ENCODE measurements at places on chromosomes 11 and 22.

DNA sequence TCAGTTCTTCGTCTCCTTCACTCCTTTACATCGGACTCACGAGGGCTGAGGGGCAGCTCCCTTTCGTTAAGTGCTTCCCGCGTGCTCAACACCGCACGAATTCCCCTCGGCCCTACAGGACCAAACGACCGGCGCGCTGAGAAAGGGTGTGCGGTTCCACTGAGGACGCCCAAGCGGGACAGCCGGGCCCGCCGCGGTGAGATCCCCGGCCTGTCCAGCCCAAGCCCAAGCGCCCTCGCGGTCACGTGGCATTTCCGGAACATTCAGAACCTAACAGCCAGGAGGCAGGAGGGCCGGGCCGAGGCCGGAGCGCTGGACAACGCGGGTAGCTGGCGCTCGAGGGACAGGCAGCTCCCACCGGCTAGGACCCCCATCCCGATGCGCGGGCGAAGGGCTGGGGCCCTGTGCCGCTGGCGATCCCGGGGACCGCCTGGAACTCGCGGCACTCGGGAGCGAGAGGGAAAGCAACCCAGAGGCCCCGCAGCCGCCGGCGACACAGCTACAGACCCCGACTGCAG, 737 bp upstream of the STIP1 start:
- peak; percentile 82 for DNase-seq

- no peak for DNase-seq
These were observed 39.4 kb downstream of the MICAL2 start for GRCh38 chr11:12149672-12150225.

- peak; percentile 44 for DNase-seq
These were observed 47.3 kb upstream of the SYN3 start for GRCh38 chr22:33105501-33105911.

DNA sequence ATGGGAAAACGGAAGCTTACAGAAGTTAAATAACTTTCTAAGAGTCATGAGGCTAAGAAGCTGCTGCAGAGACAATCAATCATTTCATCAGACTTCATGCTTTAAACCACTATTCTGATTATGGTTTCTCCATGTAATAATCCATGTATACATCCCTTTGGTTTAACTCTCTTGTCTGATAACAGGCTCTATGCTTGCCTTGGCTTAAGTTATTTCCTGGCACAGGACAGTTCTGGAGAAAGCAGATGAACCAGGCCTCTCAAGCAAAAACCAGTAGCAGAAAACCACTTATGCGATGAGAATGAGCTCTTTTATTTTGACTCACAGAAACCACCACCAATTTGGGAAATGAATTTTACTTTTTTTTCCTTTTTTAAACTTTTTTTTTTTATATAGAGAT, 6.5 kb upstream of the PCF11 start:
- no peak for DNase-seq

GRCh38 chr11:74691755-74692154, 39.5 kb downstream of the CHRDL2 start:
- DNase-seq = no peak

DNA sequence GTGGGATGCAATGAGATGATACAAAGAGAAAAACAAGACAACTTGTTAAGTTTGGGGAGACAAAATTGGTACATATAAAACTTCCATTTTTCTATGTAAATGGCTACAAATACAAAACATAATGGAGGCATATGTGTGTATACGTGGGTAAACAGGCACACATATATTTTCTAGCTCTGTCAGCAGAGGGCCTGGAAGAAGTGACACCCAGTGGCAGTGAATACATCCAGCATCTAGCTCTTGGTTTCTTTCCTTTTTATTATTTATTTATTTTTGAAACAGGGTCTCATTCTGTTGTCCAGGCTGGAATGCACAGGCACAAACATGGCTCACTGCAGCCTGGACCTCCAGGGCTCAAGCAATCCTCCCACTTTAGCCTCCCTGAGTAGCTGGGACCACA, 5.0 kb upstream of the RASL10A start:
- DNase-seq = no peak

- DNase-seq = no peak
These were observed 57.8 kb downstream of the NXPE1 start for GRCh38 chr11:114501901-114502300.

- DNase-seq = no peak
These were observed 17.5 kb downstream of the CTTN start for GRCh38 chr11:70415642-70416395.

GRCh38 chr22:23070418-23071229, at the start of gene GNAZ:
Gene GNAZ, plus strand, starts transcription at chr22:23070519. Its CDS starts 25,177 bp downstream, at chr22:23095696.
- DNase-seq = peak; percentile 7

GRCh38 chr11:121460941-121461514, 8.3 kb upstream of the SORL1-AS1 start:
- no peak for DNase-seq

GRCh38 chr11:107962181-107962580, 33.9 kb downstream of the RAB39A start:
- DNase-seq = peak; percentile 11

GRCh38 chr11:96052921-96053651, 129.2 kb upstream of the MTMR2 start:
- DNase-seq = peak; percentile 27

GRCh38 chr11:72975778-72976521, 161.7 kb downstream of the ATG16L2 start:
- peak; percentile 76 for DNase-seq

Measured in umbilical cord (tissue), 2 donors.